ENCODE measurements at places on chromosomes 3 and 15.

GRCh38 chr15:62942428-62942827 is 100.1 kb upstream of the TPM1 start:
- DNase-seq, result no peak

GRCh38 chr15:35921046-35921445 is 375.1 kb upstream of the DPH6 start:
- DNase-seq, result no peak

DNA sequence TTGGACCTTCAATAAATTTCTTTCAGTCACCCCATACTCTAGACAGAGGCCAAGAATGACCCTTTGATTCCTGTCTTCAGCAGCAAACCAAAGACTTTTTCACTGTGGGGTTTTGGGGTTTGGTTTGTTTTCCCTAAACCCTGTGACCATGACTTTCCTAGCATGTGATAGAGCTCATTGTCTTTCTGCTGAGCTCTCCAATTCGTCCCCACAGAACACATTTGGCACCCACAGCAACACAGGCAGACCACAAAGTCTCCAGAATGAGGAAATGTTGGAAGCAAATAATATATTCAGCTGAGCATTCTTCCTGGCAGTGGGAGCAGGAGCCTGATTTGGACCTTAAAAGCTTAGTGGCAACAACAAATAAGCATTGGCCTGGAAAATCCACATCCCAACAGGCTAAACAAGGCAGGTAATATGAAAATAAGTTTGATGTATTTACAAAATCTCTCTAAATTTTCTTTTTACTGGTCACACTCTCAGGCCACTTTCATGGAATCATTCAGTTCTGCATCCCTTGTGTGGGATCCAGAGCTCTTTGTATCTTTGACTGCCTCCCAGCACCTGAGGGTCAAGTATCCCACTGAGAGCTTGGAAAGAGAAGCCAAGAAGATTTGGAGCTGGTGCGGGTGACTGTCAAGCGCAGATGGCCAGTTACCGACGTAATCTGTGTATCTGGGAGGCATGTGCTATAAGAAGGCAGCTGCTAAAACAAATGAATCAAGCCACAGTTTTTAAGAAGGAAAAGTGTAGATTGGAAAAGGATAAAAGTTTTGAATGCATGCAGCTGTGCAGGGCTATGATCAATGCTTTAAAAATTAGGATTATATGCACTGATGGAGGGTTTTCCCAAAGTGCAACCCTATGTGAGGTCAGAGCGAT is 36.5 kb upstream of the CPB1 start:
- no peak for DNase-seq

DNA sequence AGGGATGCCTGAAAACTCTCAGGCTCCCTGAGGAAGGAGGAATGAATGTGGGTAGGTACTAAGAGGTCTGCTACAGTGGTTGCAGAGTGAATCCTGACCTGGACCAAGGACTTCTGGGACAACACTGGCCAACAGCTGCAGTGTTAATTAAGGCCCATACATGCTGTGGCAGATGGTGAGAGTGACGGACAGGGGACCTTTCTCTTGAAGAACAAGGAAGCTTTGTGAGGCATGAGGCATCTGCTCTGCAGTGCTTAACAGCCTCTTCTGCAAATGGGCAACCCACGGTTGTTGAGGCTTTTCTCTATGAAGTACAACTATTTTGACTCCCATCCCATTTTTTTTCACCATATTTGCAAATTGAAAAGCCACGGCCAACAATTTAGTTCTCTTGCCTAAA is 26.6 kb upstream of the ACAN start:
- no peak for DNase-seq

DNA sequence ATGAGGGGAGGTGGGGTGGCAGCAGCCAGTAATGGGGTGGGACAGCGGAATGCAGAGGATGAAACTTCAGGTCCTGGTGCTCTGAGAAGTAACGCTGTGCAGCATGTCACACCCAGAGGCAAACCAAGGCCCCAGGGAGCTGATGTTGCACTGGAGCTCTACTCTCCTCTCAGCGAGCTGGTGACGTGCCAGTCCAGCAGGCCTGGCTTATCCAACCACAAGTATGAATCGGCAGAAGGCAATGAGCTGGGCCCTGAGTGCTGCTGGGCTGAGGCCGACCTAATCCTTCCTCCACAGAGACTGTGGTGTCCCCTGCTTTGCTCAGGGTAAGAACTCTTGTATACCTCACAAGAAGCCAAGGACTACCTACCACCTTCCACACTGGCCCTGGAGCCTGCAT is 30.5 kb downstream of the CD86 start:
- DNase-seq, result no peak
